ENCODE measurements at places on chromosomes 5 and 9. TPM values are rescaled to one million over a fixed set of nuclear protein-coding genes. Genes with fewer than 3 reads are reported as not detected.

PCDHGA7 gene
- total RNA-seq = not detected

HEMGN gene
- total RNA-seq = 1.9 TPM

CDKN2A gene
- total RNA-seq = 0.89 TPM

DNA sequence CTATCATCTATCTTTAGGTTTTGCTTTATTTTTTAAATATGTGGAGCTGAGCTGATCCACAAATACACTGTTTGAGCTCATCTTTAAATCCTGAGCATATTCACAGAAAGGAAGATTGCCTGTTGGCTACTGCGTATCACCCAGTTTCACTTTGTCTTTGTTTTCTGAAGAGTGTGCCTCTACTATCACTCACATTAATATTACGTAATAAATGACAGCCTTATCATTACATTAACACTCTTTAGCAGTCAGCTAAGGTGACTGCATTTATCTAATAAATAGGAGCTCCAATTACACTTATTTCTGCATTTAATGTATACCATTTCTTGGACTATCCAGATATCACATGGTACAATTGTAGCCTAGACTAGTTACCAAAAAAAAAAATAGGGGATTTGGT is 511.7 kb downstream of the NR2F1-AS1 start:
- no peak overlapping the region for H3K4me3 ChIP-seq
- H3K27ac ChIP-seq = no peak overlapping the region
- no peaks in the 10 kb centered on the region for H3K36me3 ChIP-seq
- no peak for DNase-seq
- H3K4me1 ChIP-seq = no peaks in the 10 kb centered on the region
- no peaks in the 10 kb centered on the region for H3K27me3 ChIP-seq

DNA sequence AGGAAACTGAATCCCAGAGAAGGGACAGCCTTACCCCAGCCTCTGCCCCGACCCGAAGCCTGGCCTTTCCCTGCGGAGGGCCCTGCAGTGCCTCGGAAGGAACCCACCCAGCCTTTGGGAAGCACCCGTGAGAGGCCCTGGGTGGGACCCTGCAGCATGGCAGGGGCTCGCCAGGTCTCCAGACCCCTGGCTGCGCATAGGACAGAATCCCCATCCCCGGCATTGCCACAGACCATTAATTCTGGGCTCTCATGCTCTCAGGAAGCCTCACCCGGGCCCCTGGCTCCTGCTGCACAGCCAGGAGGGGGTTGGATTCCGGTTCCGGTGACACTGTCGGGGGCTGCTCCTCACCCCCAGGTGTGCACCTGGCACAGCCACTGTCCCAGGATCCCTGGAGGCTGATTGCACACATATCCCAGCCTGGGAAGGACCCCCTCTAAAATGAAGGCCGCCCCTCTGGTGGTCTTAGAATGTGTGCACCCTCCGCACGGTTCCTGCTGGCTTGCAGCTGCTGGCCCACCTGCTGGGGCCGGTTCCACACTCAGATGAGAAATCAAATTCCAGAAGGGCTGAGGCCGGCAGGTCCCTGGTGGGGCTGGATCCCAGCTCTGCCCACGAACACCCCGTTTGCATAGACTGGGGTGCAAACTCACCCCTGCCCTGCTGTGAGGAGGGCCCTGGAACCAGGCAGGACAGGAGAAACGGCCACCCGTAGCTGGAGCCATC is 4.7 kb downstream of the EGFL7 start:
- no peak for DNase-seq
- no peaks in the 10 kb centered on the region for H3K36me3 ChIP-seq
- peaks cover 9% of the 10 kb centered on the region for H3K27me3 ChIP-seq
- no peak overlapping the region for H3K27ac ChIP-seq
- H3K4me3 ChIP-seq = no peak overlapping the region

All from activated naive CD4-positive, alpha-beta T cell treated with anti-CD3 and anti-CD28 coated beads for 36 hours (primary cell).